Posterior vena cava (tissue), 2 donors: ENCODE measurements at places on chromosomes 3 and 15.

GRCh38 chr3:68986496-68987208 lies 26.8 kb downstream of the EOGT start:
- DNase-seq = no peak

DNA sequence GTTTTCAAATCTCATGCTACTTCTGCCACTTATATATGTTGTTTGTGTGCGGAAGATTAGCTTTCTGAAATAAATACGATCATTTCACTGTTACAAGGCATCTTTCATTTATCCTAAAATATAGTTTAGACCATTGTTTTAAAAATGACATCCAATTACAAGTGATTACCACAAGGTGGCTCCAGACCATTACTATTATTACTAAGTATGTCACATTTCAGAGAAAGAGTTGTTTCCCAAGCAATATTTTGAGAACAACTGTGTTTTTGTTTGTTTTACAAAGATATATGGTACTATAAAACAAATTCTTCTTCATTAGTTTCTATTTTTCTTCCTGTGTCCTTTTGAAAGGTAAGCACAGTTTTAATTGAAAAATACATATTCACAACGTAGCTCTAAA lies 136.0 kb upstream of the RAP2B start:
- DNase-seq = no peak

DNA sequence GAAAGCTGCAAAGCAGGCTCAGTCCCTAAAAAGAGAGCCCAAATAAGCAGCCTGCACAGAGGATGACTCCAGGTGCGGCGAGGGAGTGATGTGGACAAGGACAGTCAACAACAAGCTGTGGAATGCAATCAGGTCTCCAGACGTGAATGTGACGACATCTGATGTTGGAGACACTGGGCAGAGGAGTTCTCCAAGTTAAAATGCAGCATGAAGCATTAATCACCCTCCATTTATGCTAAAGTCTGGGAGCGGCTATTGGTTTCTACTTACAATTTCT lies 316.7 kb downstream of the FGF12 start:
- DNase-seq = no peak

GRCh38 chr3:127694467-127695215 lies 21.9 kb downstream of the ABTB1 start:
- peak; percentile 77 for DNase-seq

- no peak for DNase-seq
Observed at GRCh38 chr15:65642594-65642993, 20.9 kb downstream of the SLC24A1 start.

GRCh38 chr15:65424683-65425082 lies 1.9 kb upstream of the IGDCC4 start:
- DNase-seq = no peak

DNA sequence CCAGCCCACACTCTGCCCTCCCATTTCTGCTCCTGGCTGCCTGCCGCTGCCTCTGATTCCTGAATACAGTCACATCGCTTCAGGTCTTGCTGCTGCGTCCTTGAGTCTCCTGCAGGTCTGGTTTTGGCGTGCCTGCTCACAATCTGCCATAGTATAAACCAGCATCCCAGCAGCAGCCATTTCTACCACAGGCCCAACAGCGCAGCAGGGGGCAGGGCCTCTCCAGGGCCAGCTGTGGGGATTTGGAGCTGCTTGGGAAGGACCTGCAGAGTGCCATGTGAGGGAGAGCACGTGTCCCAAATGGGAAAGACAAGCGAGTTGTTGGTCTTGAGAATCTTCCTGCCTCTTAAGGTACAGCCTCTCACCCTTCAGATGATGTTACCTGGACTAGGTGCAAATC lies 398.3 kb upstream of the PPP2R3A start:
- DNase-seq = no peak

- no peak for DNase-seq
Observed at GRCh38 chr15:74252291-74252690, 16.2 kb downstream of the CCDC33 start.

DNA sequence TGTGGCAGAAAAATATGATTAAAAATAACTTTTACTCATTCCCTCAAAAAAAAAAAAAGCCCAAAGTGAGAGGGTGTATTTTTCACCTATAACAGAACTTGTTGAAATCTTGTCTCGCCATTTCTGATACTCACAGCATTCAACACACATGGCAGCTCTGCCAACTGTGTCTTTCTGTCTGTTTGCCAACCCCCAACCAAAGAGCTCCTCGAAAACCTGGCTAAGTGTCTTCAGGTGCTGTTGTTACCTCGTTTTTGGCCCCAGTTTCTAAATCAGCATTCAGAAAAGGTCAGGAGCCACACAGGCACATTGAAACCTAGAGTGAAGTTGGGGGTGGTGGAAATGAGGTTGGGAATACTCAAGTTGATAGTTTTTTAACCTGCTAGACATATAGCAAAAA lies 123.5 kb downstream of the TMEM108 start:
- DNase-seq = no peak

DNA sequence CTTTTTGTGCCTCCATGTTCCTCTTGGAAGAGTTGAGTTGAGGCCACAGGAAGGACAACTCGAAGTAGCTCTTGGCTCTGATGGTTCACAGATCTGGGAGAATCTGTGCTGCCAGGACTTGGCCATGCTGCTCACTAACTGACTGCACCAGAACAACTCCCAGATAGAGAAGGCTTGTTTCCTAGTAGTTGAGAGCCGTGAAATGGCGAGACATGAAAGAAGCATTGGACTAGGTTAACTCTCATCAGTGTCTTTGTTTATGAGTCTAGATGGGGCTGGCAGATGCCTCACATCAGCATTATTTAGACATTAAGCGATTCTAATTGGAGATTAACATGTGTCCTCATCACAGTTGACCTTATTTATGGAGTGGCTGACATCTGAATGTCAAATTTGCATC lies 92.9 kb upstream of the AGBL1 start:
- no peak for DNase-seq

DNA sequence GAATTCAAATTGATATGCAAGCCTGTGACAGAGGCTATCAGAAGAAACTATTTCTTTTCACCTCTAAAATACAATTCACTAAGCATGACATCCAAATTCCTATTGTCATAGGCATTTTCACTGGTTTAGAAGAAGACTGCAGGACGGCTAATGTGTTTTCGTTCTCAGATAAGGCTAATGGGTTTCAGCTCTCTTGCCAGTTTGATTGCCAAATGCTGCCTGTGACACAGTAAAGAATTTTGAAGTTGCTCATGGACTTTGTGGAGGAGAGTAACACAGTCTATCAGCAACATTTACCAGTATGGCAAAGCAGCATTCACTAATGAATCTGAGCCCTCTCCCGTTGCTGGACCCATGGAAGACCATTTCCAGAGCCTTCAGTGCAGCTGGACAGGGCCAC lies 948.1 kb downstream of the FHIT start:
- DNase-seq = no peak

DNA sequence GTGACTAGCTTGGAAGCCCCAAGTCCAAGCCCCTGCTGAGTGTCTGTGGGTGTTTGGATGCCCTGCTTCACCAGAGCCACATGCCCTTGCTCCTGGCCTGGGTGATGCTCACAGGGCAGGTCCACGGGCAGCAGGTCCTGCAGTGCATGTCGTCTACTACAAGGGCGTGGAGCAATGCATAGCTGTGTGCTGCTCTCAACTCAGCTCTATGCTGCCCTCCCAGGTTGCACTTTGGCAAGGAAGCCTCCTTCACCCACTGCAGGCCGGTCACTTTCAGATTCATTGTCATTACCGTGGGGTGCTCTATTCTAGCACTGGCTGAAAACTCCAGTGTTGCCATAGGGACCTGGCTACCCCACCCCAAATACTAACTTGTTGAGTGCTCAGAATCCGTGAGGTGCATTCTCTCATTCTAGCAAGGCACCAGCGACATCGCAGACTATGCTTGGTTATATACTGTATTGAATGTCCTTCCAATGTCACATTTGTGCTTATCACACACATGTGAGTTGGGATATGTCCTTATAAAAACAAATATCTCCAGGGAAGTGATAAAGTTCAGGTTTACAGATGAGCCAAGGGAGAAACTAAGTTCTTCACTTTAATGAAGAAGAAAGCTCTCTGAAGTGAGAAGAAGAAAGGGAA lies 51.8 kb downstream of the GRAMD1C start:
- no peak for DNase-seq

GRCh38 chr3:133393691-133394474 lies 6.0 kb upstream of the BFSP2 start:
- no peak for DNase-seq

DNA sequence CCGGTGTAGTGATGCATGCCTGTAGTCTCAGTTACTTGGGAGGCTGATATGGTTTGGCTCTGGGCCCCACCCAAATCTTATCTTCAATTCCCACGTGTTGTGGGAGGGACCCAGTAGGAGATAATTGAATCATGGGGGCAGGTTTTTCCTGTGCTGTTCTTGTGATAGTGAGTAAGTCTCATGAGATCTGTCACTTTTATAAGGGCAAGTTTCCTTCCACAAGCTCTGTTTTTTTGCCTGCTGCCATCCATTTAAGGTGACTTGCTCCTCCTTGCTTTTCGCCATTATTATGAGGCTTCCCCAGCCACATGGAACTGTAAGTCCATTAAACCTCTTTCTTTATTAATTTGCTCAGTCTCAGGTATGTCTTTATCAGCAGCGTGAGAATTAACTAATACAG lies 566.7 kb upstream of the NECTIN3 start:
- DNase-seq = no peak

GRCh38 chr3:87370007-87370406 lies 93.6 kb upstream of the POU1F1 start:
- no peak for DNase-seq

GRCh38 chr3:297585-297984 lies 101.0 kb downstream of the CHL1 start:
- DNase-seq = no peak

GRCh38 chr3:12300137-12300536 lies 11.3 kb downstream of the PPARG start:
- DNase-seq = no peak

DNA sequence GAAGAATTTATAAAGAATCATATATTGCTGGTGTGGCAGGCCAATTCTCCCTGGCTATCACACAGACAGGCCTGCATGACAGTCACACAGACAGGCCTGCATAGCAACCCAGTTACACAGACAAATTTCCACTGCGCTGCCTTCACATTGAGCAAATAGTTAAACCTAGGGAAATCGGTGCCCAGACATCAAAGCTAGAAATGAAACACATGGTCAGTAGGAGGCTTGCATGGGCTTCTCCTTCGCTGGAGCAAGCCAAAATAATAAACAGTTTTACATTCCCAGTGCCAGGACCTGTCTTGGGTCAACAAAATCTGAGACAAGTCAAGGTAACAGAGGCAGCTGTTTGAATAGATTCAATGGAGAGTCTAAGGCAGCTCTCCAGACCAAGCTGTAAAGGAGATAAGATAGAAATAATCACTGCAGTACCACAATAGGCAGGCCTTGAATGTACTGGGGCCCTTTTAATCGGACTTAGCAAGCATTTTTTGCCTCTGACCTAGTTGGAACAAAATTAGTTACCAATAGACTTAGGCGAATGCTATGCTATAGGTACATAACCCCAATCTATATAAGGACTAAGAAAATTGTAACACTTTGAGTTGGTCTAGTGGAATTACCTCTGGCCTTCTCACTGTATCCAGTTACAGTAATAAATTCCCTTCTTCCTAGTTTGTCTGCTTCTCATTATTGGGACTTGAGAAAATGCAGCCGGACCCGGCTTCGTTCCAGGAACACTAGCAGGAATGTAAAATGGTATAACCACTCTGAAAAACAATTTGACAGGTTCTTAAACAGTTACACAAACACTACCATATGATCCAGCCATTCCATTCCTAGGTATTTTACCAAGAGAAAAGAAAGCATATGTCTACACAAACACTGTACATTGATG lies 274.7 kb upstream of the UBE2E2 start:
- DNase-seq = no peak

DNA sequence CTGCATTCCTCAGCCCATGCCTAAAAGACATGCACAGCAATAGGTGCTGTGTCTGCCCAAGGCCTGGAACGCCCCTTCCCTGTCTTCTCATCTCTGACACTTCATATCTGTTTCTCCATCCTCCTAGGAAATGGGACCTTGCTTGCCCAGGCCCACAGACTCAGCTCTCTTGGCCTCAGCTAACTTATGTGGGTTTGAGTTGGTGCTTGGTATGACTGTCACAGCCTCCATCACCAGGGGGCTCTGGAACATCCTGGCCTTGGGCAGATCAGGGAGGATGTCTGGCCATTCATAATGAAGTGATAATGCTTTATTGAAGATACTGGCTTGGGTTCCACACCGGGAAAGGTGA lies 156.7 kb upstream of the SMAD3 start:
- no peak for DNase-seq

GRCh38 chr15:66842710-66843441 lies 140.8 kb downstream of the SMAD6 start:
- DNase-seq = peak; percentile 92

DNA sequence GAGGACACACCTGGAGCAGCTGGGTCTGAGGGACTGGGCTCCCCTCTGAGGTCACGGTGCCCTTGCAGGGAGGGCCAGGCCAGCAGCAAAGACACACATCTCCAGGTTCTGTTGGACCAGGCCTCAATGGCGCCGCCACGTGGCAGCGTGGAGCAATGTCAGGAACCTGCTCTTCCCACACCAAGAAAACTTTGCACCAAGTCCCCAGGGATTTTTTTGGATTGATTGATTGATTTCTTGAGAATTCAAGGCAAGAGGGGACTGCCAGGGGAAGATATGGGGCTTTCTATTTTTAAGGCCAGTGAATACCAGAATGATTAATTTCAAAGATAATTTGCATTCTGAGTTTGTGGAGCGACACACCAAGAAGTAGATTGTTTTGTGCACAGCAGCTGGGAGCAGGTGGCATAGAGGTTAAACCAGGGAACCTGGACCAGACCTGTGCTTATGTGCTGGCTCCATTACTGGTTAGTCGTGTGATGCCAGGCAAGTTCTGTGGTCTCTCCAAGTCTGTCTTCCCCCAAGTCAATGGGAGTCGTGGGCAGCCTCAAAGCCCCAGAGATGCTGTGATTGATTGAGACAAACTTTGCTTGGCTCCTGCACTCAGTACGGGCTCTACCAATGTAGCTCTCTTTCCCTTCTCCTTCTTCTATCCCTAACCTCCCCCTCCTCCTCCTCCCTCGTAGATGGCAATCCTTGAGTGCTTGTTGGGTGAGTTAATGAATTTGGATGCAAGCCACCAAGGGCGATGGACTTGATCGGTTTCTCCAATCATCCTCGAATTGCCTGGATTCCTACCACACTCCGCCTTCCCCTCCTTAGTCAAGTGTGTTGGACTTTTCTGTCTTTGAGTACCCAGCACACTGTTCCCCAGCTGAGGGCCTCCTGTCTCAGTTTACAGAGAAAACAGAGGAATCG lies 96.2 kb upstream of the TRPM1 start:
- DNase-seq = peak; percentile 87
